MCF 10A (cell line): ENCODE measurements at places on chromosomes 2 and 18. TPM values are rescaled to one million over a fixed set of nuclear protein-coding genes. Genes with fewer than 3 reads are reported as not detected.

GRCh38 chr18:58903533-58903932 is 38.9 kb downstream of the ZNF532 start:
- no peaks in the 10 kb centered on the region for H3K27me3 ChIP-seq
- peaks cover 37% of the 10 kb centered on the region for H3K36me3 ChIP-seq
- H3K4me3 ChIP-seq = no peak overlapping the region
- no peaks in the 10 kb centered on the region for H3K4me1 ChIP-seq
- H3K27ac ChIP-seq = no peak overlapping the region
- DNase-seq = no peak

DNA sequence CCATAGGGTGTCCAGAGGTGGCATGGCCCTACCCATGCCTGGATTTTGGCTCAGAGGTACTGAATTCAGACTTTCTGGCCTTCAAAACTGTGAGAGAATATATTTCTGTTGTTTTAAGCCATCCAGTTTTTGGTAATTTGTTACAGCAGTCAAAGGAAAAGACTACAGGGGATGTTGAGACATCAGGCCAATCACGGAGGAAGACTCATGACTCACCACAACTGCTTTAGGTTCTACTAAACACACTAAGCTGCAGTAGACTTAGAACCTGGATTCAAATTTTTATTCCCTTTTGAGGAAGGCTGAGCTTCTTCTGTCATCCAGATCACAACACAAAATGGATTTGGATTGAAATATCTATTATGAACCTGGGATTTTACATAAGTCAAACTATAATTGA is 12.0 kb upstream of the C2orf66 start:
- DNase-seq = peak; percentile 32
- H3K27ac ChIP-seq = no peak overlapping the region
- H3K27me3 ChIP-seq = no peaks in the 10 kb centered on the region
- no peaks in the 10 kb centered on the region for H3K36me3 ChIP-seq
- peaks cover 6% of the 10 kb centered on the region for H3K4me1 ChIP-seq

The RASGRP3 gene
- total RNA-seq = 0.26 TPM in 1 of 2 replicates, not detected in the other

The GCG gene
- not detected in 2 replicates for total RNA-seq

DNA sequence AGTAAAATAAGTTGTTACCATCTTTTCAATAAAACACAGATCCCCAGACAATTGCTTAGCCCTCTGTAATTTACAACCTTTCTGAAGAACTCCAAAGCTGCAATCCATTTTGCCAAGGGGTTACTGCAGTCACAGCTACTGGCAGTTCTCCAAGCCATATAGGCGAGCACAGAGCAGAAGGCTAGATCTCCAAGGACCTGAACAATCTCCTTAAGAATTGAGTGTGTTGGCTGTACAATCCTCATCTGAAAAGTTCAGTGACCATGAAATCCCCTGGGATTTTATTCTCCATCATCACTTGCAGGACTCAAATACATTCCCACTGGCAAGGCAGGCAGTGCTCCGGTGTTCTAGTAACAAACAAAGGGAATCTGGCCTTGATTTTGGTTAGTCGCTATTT is 103.9 kb upstream of the LRP1B start:
- H3K27me3 ChIP-seq = no peaks in the 10 kb centered on the region
- H3K4me3 ChIP-seq = no peak overlapping the region
- H3K36me3 ChIP-seq = no peaks in the 10 kb centered on the region
- H3K27ac ChIP-seq = no peak overlapping the region

The PLCD4 gene
- total RNA-seq = 0.40 and 0.86 TPM in 2 replicates
